Activated naive CD4-positive, alpha-beta T cell treated with anti-CD3 and anti-CD28 coated beads for 36 hours (primary cell): ENCODE measurements at places on chromosomes 7 and 10.
A peak's percentile ranks its signal among the peaks of the same experiment; 100 is the strongest.

- no peak for DNase-seq
Measured at GRCh38 chr7:76077435-76077834, 29.5 kb downstream of the MDH2 start.

DNA sequence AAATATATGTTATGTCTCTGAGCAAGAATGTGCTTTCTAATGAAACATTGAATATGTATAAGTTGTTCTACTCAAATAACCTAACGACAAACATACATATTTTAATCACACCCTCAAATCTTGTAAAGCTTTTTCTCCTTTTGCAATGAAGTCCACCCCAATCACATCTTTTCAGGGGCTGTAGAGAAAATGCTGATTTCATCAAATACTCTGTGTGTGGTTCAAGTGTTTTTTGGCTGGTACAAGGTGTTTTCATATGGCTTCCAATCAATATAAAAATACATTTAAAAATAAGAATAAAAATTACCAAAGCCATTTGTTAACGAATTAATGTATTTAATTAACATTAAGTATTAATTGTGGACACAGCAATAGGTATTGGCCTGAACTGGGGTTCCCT, 57.2 kb upstream of the TMEM196 start:
- no peak for DNase-seq

DNA sequence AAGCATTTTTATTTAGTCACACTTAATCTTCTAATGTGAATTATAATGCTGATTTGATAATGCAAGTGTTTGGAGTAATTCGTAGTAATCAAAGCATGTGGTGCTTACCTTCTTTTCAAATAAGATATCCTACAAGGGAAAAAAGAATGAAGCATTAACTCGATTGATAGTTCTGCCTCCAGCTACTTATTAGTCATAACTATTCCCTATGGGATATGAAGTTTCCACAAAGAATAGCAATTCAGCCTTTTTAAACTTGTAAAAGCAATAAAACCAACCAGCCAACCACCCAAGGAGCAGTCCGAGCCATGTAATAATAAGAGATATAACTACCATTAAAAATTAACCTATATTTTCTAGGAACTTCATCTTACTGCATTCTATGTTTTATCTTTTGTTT, 11.6 kb downstream of the COL28A1 start:
- DNase-seq, result no peak

DNA sequence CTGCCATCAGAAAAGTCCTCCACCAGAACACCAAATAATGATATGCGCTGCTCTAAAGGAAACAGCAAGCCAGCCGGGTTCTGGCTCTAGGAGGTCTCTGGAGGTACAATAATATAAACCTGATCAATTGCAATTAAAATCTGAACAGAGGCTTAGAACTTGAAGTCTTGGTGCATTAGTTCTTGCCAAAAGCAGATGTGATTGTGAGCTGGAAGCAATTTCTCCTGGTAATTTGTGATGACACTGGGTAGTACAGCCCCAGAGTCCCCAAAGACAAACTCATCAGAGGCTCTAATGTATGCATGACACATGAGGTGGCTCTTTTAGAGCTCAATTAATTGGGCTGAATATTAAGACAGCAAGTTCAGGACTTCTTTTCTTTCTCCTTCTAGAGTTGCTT, 3.3 kb downstream of the ETV1 start:
- DNase-seq, result no peak

- no peak for DNase-seq
Measured at GRCh38 chr7:95412075-95412474, 15.9 kb upstream of the PON3 start.

DNA sequence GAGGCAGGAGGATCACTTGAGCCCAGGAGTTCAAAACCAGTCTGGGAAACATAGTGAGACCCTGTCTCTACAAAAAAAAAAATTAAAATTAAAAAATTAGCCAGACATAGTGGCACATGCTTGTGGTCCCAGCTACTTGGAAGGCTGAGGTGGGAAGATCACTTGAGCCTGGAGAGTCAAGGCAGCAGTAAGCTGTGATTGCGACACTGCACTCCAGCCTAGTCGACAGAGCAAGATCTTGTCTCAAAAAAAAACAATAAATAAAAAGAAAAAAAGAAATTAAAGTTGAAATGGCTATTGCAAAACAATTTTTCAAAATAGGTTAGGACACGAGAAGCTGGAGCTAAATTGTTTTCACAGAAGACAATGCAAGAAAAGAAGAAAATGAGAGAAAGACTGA, 379.0 kb upstream of the RNF32 start:
- DNase-seq, result no peak

DNA sequence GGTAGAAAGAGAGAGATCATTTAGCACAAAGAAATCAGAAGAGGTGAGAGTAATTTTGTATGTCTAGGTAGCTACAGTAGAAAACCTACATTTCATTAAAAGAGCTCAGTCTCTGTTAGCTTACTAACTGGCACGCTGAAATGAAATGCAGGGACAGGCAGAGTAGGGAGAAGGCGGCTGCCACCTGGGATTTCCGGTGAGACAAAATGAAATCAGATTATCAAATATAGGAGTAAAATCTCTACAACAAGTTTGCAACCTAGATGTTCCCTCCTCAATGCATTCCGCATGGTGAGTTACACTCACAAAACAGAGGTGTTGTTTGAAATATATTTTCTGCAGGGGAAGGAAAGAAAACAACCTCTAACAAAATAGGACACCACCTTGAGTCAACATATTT, 55.9 kb downstream of the VOPP1 start:
- peak; percentile 79 for DNase-seq

GRCh38 chr10:101079874-101080273, 18.1 kb downstream of the KAZALD1 start:
- no peak for DNase-seq

- no peak for DNase-seq
Measured at GRCh38 chr7:27198871-27199801, 755 bp downstream of the HOXA13 start.
